ENCODE measurements at places on chromosomes 3 and 15.

DNA sequence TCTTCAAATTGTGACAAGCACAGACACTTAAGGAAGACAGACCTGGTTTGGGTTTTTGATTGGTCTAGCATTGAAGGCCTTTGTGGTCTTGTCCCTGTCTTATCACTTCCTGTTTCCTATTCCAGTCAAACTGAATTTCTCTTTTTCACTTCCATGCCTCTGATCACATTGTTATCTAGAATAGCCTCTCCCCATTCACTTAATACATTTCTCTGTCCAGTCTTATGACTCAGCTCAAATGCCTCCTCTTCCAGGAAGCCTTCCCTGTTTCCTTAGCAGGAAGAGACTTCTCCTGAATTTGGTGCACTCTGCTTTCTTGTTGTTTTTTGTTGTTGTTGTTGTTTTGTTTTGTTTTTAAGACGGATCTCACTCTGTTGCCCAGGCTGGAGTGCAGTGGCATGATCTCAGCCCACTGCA lies 45.5 kb downstream of the LIMD1 start:
- DNase-seq: no peak

DNA sequence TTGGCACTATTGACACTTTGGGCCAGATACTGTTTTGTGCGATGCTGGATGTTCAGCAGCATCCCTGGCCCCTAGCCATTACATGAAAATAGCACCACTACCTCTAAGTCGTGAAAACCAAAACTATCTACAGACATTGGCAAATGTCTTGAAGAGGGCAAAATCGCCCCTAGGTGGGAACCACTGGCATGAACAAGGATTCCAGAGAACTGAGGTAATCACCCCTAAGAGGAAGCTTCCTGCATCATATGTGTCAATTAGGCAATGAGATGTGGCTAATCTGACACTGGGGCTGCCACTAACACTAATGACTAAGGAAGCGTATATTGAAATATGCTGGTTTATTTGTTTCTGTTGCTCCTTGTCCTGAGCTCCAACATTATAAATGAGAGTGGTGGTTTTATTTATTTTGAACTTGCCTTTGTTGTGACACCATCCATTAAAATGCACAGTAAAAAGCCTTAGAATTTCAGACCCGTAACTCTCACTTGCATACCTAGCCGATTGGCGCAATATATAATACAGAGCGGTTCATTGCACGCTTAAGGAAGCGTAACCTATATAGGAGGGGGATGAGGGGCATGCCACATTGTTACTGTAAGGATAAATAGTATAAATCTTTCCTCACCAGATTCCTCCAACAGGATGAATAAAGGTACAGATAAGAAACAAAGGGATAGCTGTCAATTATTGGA lies 299.8 kb upstream of the CNTN4 start:
- no peak for DNase-seq

DNA sequence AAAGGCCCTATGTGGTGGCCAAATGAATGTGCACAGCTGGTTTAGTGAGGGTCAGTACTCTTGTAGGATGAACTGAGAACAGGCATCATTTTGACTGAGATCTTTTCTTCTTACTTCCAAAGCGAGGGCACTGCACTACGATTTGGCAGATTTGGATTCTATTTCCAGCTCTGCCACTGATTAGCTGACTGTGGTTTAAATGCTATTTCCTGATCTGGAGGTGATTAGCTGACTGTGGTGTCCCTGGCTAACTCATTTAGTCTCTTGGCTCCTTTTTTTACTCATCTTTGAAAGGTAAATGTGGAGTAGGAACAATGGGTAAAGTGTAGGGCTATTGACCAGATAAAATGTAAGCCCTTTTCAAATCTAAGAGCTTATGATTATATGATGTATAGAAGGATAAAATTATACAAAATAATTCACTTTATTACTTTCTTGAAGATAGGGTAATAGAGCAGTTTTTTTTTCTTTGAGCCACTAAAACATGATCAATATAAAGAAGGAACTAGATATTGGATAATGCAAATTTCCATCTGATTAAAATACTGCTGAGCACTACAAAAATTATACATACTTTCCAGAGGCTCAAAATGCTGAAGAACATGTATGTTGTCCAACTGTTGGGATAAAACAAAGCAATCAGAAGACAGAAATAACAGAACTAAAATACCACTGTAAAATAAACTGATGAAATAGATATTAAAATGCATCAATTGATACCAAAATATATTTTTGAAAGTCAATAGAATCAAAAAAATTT lies 39.7 kb upstream of the PLOD2 start:
- no peak for DNase-seq

- DNase-seq: no peak
These were observed 13.6 kb upstream of the GLCE start for GRCh38 chr15:69146724-69147435.

GRCh38 chr15:77712438-77712837 lies 79.7 kb upstream of the LINGO1 start:
- DNase-seq: no peak

DNA sequence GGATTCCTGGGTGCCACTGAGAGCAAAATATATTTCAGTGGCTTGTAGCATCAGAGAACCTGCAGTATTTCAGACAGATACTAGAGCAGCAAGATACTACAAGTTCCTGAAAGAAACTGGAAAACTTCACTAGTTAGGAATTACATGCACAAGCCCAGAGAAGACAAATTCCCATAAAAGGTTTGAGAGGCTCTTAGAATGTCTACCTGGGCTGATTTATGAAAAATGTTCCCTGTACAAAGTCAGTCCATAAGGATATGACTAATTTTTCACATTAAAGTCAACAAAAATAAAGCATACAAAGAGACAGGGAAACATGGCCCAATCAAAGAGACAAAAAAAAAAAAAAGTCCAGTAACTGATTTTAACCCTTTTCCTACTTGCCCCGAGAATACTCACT lies 302.6 kb downstream of the POLQ start:
- no peak for DNase-seq

GRCh38 chr15:67085818-67086636 lies 20.6 kb downstream of the SMAD3 start:
- DNase-seq: no peak

GRCh38 chr15:66017792-66018487 lies 148.6 kb downstream of the RAB11A start:
- DNase-seq: no peak

GRCh38 chr3:42210726-42211125 lies 55.3 kb downstream of the CCK start:
- DNase-seq: no peak

GRCh38 chr3:177713928-177714900 lies 516.9 kb upstream of the TBL1XR1 start:
- DNase-seq: no peak

DNA sequence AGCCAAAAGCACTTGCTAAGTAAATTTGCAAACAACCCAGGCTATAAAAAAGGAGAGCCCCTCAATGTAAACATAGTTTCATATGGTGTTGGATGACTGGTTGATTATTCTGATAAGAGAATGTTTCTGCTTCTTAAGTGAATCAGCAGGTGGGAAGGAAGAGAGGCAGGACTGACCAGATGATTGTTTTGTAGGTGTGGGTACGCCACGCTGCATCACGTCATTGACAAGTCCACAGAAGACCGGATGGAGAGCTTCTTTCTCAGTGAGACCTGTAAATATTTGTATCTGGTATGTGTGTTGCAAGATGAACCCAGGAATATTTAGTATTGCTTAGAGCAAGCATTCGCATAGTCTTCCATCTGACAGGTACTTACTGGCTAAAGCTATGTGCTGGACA lies 23.4 kb downstream of the EDEM1 start:
- no peak for DNase-seq

- no peak for DNase-seq
These were observed 287.6 kb upstream of the STT3B start for GRCh38 chr3:31244929-31245817.

DNA sequence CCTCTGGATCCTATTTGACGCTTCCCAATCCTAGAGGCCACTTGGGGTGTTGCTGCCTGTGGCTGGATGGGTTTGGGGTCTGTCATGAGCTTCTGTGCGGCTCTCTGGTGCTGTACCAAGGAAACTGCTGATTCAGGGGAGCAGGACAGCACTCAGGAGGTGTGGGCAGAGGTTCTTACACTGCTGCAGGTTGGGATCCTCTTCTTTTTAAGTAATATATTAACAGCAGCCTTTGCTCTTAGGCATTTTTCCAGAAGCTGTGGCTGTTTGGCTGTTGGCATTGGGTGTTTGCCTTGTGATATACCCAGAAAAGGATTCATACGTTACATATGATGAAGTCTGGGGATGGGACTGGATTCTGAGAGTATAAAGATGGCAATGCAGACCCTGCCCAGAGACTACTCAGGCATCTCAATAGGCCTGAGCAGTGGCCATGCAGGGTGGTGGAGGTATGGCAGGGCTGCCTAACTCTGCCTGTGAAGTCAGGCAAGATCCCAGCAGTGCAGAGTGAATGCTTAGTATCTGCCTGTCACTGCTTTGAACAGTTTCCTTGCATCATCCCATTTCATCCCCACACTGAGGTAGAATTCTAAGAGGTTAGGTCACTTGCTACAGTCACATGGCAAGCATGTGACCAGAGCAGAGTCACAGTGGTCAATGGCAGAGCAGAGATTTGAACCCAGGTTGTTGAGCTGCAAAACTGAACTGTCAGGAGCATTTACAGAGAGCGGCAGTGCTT lies 3.9 kb downstream of the ABHD6 start:
- DNase-seq: no peak

DNA sequence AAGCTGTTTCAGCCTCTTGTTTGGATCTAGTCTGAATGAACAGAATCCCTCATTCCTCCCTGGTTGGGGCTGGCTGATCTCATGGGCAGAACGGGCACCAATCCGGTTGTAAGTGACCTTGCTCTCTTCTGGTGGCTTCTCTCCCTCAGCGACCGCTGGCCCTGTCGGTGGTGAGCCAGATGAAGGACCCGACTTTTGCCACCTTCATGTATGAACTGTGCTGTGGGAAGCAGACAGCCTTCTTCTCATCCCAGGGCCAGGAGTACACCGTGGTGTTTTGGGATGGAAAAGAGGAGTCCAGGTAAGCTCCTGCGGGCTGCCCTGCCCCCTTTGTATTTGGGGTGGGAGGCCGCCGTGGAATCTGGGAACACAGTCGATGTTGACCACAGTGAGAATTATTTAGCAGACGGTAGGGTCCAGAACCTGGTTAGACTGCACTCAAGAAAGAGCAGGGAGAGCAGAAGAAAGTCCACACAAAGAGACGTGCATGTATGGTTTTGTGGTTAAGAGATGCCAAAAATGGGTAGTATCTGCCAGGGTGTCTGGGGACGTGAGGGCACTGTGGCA lies 138.8 kb downstream of the LRRK1 start:
- peak; percentile 65 for DNase-seq

- DNase-seq: no peak
These were observed 38.6 kb downstream of the UMPS start for GRCh38 chr3:124768812-124769211.

GRCh38 chr15:99967841-99968371 lies 234.7 kb upstream of the LYSMD4 start:
- no peak for DNase-seq

DNA sequence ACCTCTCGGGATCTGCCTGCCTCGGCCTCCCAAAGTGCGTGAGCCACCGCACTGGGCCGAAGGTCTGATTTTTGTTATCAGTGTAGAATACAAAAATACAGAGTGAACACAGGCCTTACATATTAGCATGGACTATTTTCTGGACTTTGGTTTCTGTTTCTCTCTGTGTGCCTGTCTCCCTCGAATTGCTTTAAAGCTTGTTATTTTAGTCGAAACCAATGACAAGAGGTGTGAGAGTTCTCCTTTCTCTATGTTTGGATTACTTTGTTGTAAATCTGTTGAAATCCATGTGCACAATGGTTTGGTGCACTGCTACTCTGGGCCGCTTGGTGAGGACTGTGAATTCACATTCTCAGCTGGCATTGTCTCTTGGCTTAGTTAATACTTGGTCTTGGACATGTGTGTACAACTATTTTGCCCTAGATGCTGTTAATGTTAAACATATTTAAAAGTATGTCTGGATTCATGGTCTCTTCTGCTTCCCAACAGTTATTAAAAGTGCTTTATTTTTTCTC lies 23.9 kb downstream of the MED12L start:
- no peak for DNase-seq

GRCh38 chr3:14239940-14240339 lies 61.3 kb downstream of the LSM3 start:
- no peak for DNase-seq

- no peak for DNase-seq
These were observed 661 bp upstream of the PARP14 start for GRCh38 chr3:122679882-122680474.

- no peak for DNase-seq
These were observed 17.1 kb downstream of the SETMAR start for GRCh38 chr3:4320096-4320911.

GRCh38 chr3:127684871-127685707 lies 12.3 kb downstream of the ABTB1 start:
- DNase-seq: no peak

- no peak for DNase-seq
These were observed 285.5 kb downstream of the SLC9A9 start for GRCh38 chr3:143562789-143563188.

- no peak for DNase-seq
These were observed 41.1 kb downstream of the GPD1L start for GRCh38 chr3:32147509-32147908.

DNA sequence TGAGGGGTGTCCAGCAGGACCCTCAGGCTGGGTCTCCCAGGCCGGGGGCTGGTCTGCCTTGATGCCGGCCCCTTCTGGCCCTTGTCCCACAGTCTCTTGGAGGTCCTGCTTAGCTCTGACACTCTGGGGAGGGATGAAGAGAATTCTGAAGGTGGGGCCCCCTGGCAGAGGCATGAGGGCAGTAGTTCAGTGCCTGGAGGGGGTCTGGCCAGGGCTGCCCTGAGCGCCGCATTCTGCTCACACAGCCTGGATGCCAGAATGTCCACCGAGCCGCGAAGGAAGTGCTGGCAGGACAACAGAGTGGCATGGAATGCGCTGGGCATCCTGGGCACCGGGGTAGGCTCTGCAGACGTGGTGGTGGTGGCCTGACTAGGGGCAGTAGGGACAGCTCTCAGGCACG lies 55.5 kb downstream of the SMAD6 start:
- DNase-seq: no peak

DNA sequence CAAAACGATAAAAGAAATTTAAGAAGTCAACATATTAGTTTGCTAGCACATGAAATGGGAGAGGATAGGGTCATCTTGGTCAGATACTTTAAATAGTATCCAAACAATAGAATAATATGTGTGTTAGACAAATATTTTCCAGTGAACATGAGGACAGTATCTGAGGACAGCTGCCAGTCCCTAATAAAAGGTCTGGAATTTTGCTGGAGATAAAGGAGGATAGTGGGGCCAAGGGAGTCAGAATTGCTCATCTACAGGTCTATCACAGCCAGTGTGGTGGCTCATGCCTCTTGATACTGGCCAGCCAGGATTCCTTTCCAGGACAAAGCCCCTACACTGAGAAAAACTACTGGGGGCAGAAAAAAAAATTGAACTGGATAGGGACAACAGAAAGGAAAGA lies 74.0 kb downstream of the HERC1 start:
- no peak for DNase-seq
